Skeletal muscle cell (primary cell): ENCODE measurements at places on chromosomes 11 and 22.

DNA sequence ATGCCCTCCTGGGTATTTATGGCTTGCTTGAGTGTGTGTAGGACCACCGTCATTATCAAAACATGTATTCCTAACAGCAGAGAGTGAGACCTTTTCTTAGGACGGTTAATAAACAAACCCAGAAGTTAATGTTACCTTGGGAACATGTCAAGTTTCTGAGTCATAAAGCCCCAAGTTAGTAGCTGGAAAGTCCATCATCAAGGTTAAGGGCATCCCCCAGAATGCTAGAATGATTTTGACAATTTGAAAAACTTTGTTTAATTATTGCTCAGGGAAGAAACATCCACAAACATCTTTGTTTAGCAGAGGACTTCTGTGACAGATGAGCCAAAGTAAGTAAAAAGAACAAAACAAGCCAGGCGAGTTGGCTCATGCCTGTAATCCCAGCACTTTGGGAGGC is 20.0 kb downstream of the CAVIN3 start:
- DNase-seq: no peak

- no peak for DNase-seq
These were observed 3.2 kb downstream of the DBX1 start for GRCh38 chr11:20156876-20157613.

GRCh38 chr22:45358127-45358526 is 48.4 kb downstream of the FAM118A start:
- peak; percentile 22 for DNase-seq

DNA sequence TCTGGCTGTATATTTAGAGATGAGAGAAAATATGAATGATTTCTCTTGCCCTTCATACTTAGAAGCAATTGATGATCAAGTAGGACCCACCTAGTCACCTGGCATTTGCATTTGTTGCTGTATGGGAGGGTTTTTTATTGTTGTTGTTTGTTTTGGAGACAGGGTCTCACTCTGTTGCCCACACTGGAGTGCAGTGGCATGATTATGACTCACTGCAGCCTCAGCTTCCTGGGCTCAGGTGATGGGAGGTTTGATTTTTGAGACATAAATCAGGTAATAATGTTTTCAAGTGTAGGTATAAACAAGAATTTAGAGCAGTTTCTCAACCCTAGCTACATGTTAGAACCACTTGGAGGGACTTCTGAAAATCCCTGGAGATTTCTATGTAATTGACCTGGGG is 63.0 kb downstream of the TNRC6B start:
- DNase-seq: no peak

- DNase-seq: peak; percentile 23
These were observed 134.6 kb upstream of the TRPC6 start for GRCh38 chr11:101718402-101718801.

- DNase-seq: peak; percentile 66
These were observed 17.9 kb downstream of the TTC17 start for GRCh38 chr11:43376594-43376993.

GRCh38 chr11:124307093-124307492 is 6.7 kb downstream of the OR8D1 start:
- DNase-seq: no peak

DNA sequence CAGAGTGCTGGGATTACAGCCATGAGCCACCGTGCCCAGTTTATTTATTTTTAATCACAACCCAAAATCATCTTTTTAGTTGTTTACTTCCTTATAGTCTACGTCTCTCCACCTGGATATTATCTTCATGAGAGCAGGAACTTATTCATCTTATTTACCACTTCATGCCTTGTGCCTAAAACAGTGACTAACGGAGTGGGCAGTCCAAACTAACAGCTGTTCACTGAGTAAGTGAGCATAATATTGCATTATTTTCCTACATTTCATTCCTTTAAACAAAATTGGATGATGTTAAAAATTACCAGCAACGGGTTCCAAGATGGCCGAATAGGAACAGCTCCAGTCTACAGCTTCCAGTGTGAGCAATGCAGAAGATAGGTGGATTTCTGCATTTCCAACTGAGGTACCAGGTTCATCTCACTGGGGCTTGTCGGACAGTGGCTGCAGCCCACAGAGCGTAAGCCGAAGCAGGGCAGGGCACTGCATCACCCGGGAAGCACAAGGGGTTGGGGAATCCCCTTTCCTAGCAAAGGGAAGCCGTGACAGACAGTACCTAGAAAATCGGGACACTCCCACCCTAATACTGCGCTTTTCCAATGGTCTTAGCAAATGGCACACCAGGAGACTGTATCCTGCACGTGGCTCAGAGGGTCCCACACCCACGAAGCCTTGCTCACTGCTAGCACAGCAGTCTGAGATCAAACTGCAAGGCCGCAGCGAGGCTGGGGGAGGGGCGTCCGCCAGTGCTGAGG is 14.1 kb downstream of the TMEM123 start:
- no peak for DNase-seq

- DNase-seq: no peak
These were observed 21.6 kb downstream of the P2RY2 start for GRCh38 chr11:73239571-73240189.

DNA sequence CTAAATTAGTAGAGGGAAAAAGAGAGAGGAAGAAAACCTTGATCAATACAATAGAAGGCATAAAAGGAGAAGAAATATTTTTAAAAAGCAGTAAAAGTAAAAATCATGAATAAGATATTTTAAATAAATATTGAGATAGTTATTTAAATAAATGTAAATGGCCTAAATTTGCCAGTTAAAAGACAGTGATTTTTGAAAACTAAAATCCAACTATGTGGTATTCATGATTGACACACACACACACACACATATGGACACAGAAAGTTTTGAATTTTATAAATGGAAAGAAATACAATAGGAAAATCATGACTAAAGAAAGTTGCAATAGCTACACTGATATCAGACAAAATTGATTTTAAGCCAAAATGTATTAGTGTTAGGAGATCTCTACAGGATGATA is 313.1 kb downstream of the TBC1D22A start:
- no peak for DNase-seq

GRCh38 chr11:134971381-134971780 is 559.3 kb upstream of the B3GAT1 start:
- no peak for DNase-seq

GRCh38 chr11:118602331-118602730 is 5.1 kb upstream of the PHLDB1 start:
- no peak for DNase-seq

GRCh38 chr22:40694411-40694810 is 15.1 kb downstream of the MCHR1 start:
- DNase-seq: no peak

DNA sequence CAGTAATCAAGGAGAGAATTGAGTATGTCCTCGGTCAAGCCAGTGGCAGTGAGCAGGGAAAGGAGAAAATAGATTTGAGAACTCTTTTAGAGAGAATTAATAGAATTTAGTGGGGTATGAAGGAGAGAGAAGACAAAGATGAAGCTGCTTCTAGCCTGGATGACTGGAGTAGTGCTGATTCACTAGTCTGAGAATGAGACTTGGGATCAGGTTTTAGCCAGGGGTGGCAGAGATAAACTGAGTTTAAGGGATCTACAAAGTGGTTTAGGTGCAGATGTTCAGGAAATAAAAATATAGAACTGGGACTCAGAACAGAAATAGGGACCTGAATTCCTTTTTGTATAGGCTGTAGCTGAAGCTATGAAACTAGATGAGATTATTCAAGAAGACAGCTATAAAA is 17.6 kb downstream of the HORMAD2 start:
- no peak for DNase-seq

- DNase-seq: no peak
These were observed 6.2 kb upstream of the FIBIN start for GRCh38 chr11:26987731-26988130.

GRCh38 chr22:33000342-33001280 is 57.6 kb downstream of the SYN3 start:
- no peak for DNase-seq

- DNase-seq: peak; percentile 2
These were observed 108.5 kb downstream of the PHF21B start for GRCh38 chr22:44901301-44901700.

DNA sequence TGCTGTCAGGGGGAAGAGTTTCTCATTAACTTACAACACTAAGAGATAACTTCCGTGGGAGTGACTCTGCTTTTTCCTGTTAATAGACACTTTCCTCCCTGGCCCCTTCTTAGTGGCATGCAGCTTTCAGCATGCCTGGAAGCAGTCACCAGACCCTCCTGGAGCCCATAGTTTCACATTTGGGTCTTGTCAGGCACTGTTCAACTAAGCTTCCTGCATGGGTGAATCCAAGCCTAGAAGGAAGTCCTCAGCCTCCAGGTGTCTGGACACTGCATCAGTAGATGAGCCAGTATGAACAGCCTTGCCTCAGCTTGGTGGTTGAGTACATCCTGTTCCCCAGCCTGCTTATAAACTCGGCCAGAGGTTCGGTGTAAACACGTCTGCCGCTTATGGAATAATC is 68.1 kb downstream of the PPP6R3 start:
- no peak for DNase-seq

GRCh38 chr11:4092026-4092425 is 2.6 kb upstream of the RRM1 start:
- DNase-seq: no peak

DNA sequence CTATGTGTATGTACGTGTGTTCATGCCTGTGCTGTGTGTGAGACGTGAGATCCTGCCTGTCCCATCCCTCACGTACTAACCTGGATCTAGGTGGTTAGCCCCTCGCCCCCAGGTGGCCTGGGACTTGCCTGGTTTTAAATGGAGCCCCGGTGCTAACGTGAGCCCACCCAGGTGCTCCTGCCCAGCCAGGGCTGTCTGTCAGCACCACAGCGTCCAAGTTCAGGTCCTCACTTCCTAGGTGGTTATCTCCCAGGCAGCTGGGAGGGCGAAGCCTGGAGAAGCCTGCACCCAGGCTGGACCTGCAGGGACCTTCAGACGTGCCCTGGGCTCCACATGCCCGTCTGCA is 86.0 kb downstream of the KCNQ1 start:
- no peak for DNase-seq

GRCh38 chr11:112253605-112254242 is 6.9 kb downstream of the PLET1 start:
- no peak for DNase-seq

DNA sequence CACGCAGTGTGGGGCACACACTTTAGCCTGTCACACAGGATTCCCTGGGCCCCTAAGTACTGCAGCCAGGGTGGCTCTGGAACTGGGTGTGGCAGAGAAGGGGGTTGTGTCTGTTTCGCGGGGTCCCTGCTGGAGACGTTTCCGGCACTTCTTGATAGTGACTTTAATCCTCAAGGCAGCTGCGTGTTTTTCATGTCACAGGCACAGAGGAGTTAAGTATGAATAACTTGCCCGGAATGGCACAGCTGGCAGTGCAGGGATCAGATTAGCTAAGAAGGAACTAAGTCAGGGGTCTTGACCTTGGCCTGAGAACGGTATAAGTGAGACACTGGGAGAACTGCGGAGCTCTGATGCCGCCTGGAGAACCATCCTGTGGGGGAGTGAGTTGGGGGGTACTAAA is 7.5 kb upstream of the KRTAP5-7 start:
- DNase-seq: no peak

- DNase-seq: no peak
These were observed 253.1 kb downstream of the TTC28 start for GRCh38 chr22:28426346-28427132.

- no peak for DNase-seq
These were observed 281.8 kb downstream of the NTM start for GRCh38 chr11:131652231-131652630.

DNA sequence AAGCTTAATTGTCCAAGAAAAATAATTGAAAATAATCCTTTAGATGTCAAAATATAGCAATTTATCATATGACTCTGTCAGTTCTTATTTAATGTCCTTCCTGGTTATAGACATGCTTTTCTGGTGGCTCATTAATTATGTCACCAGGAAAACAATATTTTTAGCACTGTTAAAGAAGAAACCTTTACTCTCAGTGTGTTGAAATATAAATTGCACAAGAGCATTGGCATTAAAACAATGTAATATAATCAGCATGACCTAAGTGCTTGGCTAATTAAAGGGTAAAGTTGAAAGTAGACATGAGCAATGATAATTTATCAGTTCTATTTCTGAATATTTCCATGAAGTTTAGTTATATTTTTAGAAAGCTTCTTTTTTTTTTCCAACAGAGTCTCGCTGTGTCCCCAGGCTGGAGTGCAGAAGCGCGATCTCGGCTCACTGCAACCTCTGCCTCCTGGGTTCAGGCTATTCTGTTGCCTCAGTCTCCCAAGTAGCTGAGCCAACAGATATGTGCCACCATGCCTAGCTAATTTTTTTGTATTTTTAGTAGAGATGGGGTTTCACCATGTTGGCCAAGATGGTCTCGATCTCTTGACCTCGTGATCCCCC is 232.3 kb downstream of the JRKL start:
- no peak for DNase-seq

GRCh38 chr11:115418626-115419025 is 85.6 kb downstream of the CADM1 start:
- no peak for DNase-seq

- no peak for DNase-seq
These were observed 54.2 kb downstream of the GRAMD4 start for GRCh38 chr22:46674367-46674781.

DNA sequence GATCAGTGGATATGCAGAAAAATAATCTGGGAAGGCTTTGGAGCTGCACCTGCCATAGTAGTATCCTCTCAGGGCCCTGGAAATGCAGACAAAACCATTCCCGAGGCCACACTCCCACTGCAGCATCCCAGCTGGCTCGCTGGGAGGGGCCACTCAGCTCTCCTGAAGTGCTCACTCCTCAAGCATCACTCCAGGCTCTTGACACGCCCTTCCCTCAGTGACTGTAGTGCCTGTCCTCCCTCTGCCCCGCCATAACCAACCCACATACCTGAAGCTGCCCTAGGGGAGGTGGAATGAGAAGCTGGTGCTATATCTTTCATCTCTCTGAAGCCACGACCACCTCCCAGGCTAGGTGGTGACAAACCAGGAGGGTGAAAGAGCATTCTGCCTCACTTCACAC is 4.8 kb downstream of the DSCAML1 start:
- no peak for DNase-seq

- no peak for DNase-seq
These were observed 26.1 kb downstream of the APOL6 start for GRCh38 chr22:35674335-35674734.

DNA sequence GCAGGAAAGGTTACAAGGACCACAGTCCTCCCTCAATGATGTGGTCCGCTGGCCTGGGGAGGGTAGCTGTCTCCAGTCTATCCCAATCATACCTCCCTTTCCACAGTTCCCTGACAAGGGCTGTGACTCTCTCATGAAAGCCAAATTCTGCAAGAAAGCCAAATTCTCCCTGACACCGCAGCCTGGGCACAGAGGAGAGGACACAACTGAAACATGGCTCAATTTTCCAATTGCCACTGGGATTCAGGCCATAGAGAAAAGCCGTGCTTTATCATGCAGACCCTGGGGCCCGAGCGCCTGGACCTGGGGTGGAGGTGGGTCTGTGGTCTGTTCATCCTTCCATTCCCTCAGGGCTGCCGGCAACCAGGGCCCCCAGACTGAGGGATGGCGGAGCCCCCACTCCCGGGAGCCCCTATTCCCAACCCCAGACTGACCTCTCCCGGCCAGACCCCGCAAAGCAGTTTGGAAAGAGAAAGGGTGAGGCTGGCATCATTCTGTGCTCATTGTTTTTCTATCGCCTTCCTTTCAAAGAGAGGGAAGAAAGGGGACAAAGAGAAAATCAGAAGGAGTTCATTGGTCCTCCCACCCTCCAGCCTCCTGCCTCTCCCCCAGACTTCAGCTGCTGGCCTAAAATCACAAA is 239.5 kb downstream of the BUD13 start:
- no peak for DNase-seq
